ENCODE measurements at places on chromosomes 5 and 9.

DNA sequence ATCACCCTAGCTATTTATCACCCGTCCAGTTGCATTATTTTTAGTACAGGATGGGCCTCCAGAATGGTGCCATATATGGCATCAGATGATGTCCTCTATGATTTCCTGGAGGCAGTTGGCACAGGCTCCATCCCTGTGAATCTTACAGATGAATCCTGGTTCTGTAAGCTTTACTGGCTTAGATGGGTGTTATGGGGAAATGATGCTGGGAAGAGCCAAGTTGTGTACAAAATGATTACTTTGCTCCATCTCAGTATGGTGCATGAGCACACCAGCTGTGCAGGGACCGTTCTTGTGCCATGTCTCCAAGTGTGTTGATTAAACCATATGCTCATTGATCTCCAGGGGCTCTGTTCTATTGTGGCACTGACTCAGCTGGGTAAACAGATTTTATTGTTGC lies 755.7 kb downstream of the TLR4 start:
- DNase-seq = no peak

GRCh38 chr5:153399595-153399994 lies 90.9 kb upstream of the GRIA1 start:
- no peak for DNase-seq

- no peak for DNase-seq
Observed at GRCh38 chr5:43400082-43400481, 12.1 kb downstream of the CCL28 start.

DNA sequence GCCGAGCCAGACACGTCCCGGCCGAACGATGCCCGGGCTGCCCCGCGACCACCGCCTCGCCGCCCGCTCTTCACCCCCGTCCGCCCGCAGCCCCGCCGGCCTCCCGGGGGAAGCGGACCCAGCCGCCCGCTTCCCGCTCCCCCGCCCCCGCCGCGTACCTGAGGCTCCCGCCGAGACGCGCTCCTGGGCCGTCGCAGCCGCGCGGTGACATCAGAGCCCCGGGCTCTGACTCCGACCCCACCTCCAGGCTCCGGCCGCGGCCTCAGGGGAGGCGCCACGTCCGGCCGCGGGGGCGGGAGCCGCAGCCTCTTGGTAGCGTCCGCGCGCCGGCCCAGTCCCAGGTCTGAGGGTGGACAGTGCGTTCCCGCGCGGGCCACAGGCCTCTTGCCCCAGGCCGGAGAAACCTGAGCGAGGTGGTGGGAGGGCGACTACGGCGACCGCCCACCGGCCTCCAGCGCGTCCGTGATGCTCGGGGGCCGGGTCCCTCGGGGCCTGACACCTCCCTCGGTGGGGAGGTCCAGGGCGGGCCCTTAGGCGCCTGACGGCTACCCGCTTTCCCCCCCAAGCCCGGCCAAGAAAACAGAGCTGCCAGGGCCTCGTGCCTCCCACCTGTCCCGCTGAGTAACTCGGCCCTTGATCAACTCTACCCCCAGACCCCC lies at the start of gene SHROOM1:
Gene SHROOM1 (minus strand): TSS at position 212 of the 659 bp plus-strand sequence. CDS start 4,507 bp downstream, outside the sequence.
- DNase-seq = no peak

DNA sequence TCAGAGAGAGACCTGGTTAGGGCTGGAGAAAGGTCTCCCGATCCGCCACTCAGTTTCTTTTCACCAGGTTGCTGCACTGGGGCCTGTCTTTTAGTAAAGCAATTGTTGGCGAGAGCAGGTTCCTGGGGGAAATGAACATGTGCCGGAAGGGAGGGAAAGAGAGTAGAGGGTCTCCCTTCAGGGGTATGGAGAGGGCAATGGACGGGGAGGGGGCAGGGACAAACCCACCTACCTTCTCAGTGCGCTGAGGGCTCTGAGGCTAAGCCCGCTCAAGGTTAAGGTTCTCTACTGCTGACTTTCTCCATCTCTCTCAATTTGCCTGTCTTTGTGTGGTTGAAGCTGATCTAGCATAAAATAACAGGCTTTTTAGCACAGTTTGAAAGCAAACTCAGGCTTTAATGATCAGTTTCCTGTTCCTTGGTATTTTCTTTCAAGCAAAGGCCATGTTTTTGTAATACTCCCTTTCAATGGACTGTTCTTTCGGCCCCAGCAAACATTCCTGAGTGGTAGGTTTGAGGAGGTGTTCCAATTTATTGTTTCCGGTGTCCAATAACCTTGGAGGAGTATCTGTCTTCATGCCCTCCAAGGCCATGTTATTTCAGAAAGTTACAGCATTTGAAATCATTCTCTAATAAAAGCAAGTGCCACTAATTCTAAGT lies 25.5 kb upstream of the TRAF1 start:
- DNase-seq = no peak

- DNase-seq = no peak
Observed at GRCh38 chr9:70043689-70044489, at the start of gene MAMDC2. MAMDC2 (plus strand) TSS chr9:70043848; CDS start chr9:70044198, 350 bp downstream.

DNA sequence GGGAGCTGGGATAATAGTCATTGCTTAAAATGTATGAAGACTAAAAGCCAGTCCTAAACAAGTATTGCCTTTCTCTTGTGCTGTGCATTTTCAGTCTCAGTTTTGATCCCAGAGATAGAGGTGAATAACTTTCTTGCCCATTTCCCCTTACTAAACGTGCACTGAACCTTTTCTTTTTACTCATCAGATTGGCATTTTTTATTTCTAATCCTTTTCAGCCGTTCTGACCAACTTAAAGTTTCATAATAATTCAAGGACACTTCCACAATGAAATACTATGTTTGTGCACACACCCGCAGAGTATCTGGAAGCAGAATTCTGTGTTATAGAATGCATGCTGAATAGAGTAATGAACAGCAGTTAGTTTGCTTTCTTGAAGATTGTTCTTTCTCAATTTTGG lies 343.6 kb downstream of the LRRC70 start:
- DNase-seq = no peak

GRCh38 chr5:137867664-137868063 lies at the start of gene MYOT:
MYOT (plus strand) TSS chr5:137867860; CDS start chr5:137870652, 2,792 bp downstream.
- DNase-seq = no peak

- no peak for DNase-seq
Observed at GRCh38 chr9:125204477-125204876, 4.1 kb downstream of the RABEPK start.

DNA sequence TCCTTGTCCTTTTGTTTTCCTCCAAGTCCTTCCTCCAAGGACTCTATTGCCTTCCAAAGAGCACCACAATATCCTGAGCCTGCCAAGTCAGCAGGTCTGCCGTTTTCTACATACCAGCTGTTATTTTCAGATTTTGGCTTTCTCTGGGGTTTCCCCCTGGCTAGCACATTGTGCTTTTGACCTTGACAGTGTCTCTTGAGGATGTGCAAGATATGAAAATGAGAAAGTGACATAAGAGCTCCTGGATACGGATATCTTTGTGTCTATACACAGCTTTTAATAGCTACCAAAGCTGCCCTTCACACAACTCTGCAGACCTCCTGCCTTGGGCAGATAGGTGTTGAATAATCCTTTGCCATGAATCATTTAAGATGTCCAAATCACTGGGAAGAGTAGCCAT lies 67.0 kb downstream of the HAPLN1 start:
- no peak for DNase-seq

- DNase-seq = no peak
Observed at GRCh38 chr5:166505544-166505943, 1785.9 kb upstream of the WWC1 start.

- DNase-seq = no peak
Observed at GRCh38 chr9:91047993-91048607, 246.5 kb downstream of the SYK start.

GRCh38 chr5:118597543-118597942 lies 390.8 kb downstream of the DTWD2 start:
- no peak for DNase-seq

DNA sequence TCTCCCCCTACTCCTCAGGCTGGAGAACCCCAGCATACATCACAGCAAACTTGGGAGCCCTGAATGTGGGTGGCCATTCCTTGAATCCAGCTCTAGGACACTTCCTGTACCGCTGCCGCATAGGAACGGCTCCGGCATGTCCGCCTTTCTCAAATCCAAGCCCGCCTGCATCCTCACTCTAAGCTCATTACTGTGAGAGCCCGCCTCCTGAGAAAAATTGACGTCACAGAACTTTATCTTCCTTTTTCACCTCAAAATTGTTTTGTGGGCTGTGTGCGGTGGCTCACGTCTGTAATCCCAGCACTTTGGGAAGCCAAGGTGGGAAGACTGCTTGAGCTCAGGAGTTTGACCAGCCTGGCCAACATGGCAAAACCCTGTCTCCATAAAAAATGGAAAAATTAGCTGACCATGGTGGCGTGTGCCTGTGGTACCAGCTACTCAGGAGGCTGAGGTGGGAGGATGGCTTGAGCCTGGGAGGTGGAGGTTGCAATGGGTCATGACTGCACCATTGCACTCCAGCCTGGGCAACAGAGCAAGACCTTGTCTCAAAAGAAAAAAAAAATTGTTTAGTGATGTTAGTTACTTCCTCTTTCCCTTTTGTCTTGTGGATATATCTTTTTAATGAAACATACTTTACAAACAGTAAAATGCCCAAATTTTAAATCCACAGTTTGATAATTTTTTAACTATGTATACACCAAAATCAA lies 22.8 kb downstream of the RNF44 start:
- no peak for DNase-seq

GRCh38 chr9:2228132-2228531 lies 213.0 kb downstream of the SMARCA2 start:
- no peak for DNase-seq

DNA sequence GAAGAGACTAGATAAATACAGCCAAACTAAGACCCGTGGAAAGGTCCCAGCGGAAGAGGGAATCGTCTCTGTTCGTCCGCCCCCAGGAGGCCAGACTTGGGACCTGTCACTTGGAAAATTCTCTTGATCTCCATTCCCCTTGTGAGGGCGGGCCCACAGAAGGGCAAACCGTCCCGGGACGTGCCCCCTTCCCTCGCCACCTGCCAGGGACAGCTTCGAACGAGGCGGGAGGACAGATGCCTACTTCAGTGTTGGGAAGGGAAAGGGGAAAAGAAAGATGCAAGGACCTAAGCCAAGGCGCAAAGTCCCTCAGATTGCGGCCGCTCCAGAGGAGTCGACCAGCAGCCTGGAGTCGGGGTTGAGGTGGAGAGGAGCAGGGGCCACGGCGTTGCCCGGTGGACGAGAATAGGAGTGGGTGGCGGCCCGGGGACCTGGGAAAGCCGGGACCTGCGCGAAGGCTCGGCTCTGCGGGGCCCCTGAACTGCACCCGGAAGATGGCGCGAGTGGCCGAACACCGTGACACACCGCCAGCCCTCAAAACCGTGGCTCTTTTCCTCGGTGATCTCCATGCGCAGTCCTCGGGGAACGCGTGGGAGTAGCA lies 4.4 kb upstream of the EBF1 start:
- no peak for DNase-seq

DNA sequence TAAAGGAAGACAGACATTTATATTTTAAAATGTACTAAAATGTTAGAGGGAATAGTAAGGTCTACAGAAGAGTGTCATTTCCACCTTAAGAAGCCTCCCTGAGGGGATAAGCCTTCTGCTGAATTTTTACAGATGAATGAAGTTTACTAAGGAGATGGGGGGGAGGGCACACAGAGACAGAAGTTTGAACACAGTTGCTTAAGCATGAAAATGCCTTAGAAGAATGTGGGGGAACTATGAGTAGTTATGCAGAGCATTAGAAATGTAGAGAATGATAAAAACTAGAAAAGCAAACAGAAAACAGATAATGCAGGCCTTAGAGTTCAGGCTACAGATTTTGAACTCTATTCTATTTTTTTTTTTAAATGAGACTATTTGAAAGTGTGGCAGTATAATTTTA lies 232.2 kb upstream of the VLDLR start:
- DNase-seq = no peak

DNA sequence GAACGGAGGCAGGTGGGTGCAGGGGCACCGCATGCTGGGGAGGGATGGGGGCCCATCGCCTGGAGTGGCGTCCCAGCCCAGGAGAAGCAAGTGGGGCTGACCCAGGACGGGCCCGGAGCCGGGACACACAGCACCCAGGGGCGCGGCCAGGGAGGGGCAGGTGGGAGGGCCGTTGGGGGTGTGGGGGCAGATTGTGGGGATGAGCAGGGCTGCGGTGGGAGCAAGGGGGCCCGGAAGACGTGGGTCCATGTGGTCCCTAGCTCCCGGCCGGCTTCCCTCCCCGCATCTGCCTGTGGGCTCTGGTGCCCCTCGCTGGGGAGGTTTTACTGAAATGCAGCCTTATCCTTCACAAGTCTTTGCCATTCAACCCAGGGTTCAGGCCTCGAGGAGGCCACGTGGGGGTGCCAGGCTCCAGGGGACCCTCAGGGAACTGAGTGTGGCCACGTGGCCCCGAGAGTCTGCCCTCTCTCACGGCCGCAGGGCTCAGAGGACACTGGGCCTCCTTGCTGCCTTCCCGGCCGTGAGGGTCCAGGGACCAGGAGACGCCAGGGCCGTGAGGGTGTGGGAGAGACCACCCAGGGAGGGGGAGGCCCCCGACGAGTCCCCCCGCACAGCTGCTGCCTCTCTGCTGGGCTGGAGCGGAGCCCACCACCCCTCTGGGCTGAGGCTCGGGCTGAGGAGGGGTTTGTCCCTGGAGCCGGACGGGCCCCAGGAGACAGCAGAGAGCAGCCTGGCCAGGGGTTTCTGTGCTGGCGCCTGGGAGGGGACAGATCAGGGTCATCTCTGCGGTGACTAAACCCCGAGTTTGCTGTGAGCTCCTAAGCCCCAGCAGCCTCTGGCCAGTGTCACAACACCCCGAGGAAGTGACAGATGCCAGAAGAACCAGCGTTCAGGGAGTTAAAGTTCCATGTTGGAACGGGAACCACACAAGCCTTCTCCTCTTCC lies 35.2 kb downstream of the SLC9A3 start:
- DNase-seq = no peak

- no peak for DNase-seq
Observed at GRCh38 chr9:130986356-130986965, 22.5 kb upstream of the LAMC3 start.

- no peak for DNase-seq
Observed at GRCh38 chr9:13719446-13719845, 440.0 kb upstream of the MPDZ start.

DNA sequence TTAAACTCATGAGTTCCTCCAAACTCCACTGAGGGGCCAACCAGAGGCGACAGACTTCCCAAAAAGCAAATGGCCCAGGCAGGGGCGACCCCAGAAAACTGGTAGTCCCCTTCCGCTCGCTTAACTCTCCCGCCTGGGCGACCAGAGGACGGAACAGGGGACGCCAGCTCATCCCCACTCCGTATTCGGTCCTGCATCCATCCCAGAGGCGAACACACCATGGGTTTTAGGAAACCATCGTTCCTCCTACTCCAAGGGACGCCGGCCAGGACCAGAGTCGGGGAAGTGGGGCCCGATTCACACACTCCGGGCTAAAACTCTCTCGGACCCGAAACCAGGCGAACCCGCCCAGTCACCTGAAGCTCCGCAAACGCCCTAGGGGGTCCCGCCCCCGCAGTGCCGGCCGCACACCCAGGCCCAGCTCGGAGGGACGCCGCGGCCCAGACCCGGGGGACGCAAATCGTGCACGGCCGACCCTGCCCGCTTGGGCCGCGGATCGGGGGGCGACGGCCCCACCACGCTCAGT lies 478 bp downstream of the TEX10 start:
- peak; percentile 8 for DNase-seq
